ENCODE measurements at places on chromosomes 11 and 22. TPM values are rescaled to one million over a fixed set of nuclear protein-coding genes. Genes with fewer than 3 reads are reported as not detected.

The ART5 gene
- polyA plus RNA-seq, result not detected

The KCNJ1 gene
- not detected for polyA plus RNA-seq

The KCNK4 gene
- not detected for polyA plus RNA-seq

The KIF18A gene
- 1.6 TPM for polyA plus RNA-seq

The SYCE3 gene
- not detected for polyA plus RNA-seq

The ABCC8 gene
- not detected for polyA plus RNA-seq

The CFAP300 gene
- not detected for polyA plus RNA-seq

The PKNOX2 gene
- not detected for polyA plus RNA-seq

The CCDC116 gene
- polyA plus RNA-seq, result not detected

The FGF3 gene
- not detected for polyA plus RNA-seq

The NRIP3 gene
- 0.38 TPM for polyA plus RNA-seq

The DDT gene
- polyA plus RNA-seq, result 117 TPM

The ISX gene
- polyA plus RNA-seq, result not detected

Data from CD4-positive, CD25-positive, alpha-beta regulatory T cell (primary cell).